ENCODE measurements at places on chromosomes 12 and 14. TPM values are rescaled to one million over a fixed set of nuclear protein-coding genes. Genes with fewer than 3 reads are reported as not detected.

The CCDC92 gene
- 3.1 TPM for polyA plus RNA-seq

The C3AR1 gene
- polyA plus RNA-seq, result 5.3 TPM

The GPR132 gene
- 0.23 TPM for polyA plus RNA-seq

The PTCSC3 gene
- not detected for polyA plus RNA-seq

The PIWIL1 gene
- polyA plus RNA-seq, result not detected

The RDH16 gene
- 0.52 TPM for polyA plus RNA-seq

The TMEM179 gene
- polyA plus RNA-seq, result not detected

The SYNE3 gene
- 1.7 TPM for polyA plus RNA-seq

The OTX2 gene
- not detected for polyA plus RNA-seq

The ZNF605 gene
- polyA plus RNA-seq, result 0.69 TPM

The MYO1H gene
- polyA plus RNA-seq, result not detected

The B3GNT4 gene
- 1.5 TPM for polyA plus RNA-seq

The ZFHX2 gene
- not detected for polyA plus RNA-seq

The ATF7 gene
- polyA plus RNA-seq, result 18.4 TPM

The SIRT4 gene
- 3.2 TPM for polyA plus RNA-seq

The COCH gene
- 72.1 TPM for polyA plus RNA-seq

The PMEL gene
- 1.1 TPM for polyA plus RNA-seq

Measured in K562 (cell line).